ENCODE measurements at places on chromosomes 2 and 18.

GRCh38 chr2:96768083-96768561 lies 7.4 kb downstream of the CNNM4 start:
- DNase-seq = no peak

GRCh38 chr2:140814141-140814540 lies 1316.7 kb downstream of the LRP1B start:
- no peak for DNase-seq

GRCh38 chr2:26606847-26607190 lies 34.3 kb downstream of the CIB4 start:
- no peak for DNase-seq

DNA sequence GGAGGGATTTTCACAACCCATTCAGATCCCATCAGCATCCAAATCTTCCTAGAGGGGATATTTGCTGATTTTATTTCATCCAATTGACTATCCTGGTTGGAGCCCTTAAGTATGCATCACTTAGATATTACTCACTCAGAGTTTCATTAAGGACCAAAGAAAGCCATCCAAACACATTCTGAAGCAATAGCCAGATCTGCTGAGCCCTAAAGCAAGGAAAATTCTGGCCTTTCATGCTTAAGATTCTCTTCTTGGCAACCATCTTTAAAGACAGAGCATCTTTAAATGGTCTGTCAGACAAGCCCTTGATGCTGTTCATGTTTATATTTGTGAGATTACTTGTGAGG lies 40.9 kb upstream of the C1D start:
- no peak for DNase-seq

- DNase-seq = no peak
Observed at GRCh38 chr2:58140508-58141072, 94.0 kb downstream of the VRK2 start.

- DNase-seq = no peak
Observed at GRCh38 chr2:172090044-172090961, 5.0 kb downstream of the DLX1 start.

DNA sequence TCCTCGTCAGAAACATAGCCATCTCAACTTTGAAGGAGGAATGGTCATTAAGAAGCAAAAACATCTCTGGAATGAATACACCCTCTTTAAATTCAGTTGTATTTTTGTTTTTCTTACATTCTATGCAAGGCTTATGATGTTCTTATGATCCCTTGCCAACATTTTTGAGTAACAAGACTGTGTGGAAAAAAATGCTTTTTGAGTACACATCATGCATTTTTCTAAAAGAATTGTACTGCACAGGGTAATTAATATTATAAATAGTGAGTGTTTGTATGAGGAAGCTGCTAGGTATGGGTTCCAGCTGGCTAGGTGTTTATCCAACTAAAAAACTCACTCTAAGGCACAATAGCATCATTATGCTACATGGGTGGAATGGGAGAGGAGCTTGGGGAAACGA lies 59.0 kb upstream of the SPATS2L start:
- no peak for DNase-seq

DNA sequence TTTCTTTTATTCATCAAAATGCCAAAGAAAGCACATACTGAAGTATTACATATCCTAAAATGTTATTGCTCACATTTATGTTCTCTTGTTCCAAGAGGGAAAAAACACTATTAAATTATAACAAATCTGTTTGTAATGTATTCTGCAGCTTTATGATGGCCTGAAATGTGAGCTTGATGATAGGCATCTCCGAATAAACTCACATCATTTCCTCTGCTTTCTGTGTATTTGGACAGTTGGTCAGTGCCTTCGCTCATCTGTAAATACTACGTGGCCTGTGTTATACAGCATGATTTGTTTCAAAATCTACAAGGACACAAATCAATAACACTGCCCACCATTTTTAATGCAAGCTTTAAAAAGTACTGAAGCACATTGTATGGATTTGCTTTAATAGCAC lies 672.8 kb upstream of the SYT4 start:
- no peak for DNase-seq

DNA sequence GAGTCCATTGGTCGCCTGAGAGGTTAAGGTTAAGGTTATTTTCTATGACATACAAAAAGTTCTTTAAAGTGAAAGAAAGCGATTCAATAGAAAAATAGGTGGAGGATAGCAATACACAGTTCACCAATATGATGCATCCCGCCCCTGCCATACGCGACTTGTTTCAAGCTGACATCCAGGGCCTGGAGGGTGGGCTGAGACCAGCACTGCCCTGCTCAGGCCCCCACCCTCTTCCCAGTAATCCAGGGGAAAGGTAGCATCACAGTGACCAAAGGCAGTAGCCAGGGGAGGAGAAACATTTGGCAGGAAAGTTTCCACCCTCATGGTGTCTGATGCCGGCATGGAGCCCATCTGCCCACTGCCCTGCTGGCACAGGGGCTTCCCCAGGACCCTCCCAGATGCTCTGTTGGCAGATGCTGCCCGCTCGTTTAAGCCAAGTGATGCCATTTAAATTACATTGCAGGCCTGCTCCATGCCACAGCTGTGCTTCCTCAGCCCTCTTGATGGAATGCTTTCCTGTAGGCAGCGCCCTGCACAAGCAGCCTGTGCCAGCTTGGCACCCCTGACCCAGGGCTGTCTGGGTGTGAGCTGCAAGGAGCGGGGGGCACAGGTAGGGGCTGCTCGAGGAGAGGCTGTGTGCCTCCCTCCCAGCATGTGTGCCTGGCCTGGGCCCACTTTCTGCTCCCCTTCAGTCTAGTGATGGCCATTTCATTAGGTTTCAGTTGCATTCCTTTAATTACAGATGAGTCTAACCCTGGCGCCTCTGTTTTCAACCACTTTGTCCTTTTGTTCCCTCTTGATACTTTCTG lies 10.7 kb upstream of the ANO7 start:
- DNase-seq = no peak

DNA sequence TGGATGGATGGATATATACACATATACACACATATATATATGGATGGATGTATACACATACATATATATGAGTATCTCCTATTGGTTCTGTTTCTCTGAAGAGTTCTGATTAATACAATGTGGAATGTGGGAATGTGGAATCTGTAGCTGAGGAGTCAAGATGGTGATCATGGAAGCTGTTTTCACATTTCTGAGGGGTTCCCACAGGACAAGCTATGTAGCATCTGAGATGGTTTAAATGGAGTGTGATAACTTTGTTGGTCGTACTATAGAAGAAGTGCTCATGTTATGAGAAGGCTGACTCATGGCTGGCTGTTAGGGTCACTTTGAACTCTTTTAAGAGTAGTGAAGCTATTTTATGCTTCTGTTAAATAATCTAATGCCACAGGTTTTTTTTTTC lies 279.7 kb downstream of the MEIS1 start:
- DNase-seq = no peak

DNA sequence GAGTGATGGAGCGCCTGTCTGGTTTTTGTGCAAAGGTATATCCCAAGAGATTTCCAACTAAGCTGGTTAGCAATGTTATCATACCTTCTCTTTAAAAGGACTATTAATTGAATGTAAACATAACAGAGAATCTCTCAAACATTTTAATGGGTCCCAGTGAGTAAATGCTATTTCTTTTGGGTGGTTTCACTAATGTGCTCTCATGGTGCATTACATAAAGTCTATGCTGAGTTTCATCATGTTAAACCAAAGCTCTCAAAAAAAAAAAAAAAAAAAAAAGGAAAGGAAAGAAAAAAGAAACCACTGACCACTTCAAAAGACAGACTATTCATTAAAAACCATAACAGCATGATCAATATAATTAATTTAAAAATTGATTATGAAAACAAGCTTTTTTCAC lies 119.1 kb upstream of the SCN1A start:
- DNase-seq = no peak

DNA sequence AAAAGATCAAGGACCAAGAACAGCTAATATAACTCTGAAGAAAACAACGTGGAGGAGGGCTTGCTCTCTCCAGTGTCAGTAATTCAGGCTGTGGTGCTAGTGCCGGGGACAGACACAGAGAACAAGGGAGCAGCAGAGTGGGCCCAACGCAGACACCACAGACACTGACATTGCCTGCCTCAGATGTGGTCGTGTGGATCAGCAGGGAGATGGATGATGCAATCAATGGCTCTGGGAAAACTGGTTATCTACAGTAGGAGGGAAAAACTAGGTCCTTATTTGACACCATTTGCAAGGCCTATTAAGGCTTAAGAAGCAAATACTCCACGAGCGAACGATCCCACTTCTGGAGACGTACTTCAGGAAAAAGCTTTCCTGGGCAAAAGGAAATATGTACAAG lies 36.1 kb downstream of the HDLBP start:
- DNase-seq = no peak

- no peak for DNase-seq
Observed at GRCh38 chr18:23388357-23388756, 64.7 kb upstream of the RIOK3 start.

GRCh38 chr2:178301649-178302238 lies 107.4 kb downstream of the OSBPL6 start:
- DNase-seq = no peak

DNA sequence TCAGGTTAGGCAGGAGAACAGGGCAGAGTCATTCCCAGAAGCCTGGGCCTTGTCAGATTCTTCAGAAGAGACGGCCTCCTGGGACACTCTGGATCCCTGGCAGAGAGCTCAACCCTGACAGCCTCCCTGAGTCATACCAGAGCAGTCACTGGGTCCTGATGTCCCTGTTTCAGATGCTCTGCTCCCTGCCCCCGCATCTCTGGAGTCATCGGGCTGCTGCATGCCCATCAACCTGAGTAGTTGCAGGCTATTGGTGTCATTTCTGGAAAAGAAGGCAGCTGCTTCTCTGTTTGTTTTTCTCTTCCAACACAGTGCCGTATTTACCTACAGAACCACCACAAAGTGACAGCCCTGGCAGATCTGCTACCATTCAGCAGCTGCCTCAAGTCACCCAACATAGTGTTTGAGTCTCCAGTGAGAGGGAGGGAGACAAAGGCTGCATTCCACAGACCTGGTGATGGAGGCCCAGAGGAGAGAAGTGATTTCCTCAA lies 145.1 kb downstream of the B3GNT2 start:
- no peak for DNase-seq

DNA sequence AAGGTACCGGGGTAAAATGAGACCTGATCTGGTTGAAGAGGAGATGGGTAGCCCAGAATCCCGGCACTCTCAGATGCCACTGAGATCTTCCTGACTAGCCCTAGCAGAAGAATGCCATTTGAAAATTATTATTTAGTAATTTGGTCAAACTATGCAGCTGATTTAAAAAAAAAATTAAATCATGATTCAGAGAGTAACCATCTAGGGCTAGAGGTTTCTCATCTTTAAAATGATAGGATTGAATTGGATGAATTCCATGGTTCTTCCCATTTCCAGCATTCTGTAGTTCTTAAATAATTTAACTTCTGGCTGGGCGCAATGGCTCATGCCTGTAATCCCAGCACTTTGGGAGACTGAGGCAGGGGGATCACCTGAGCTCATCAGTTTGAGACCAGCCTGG lies 106.1 kb downstream of the MYO1B start:
- DNase-seq = no peak

GRCh38 chr2:212282671-212283261 lies 255.8 kb downstream of the ERBB4 start:
- no peak for DNase-seq

GRCh38 chr18:56962322-56962721 lies 184.6 kb upstream of the BOD1L2 start:
- no peak for DNase-seq

GRCh38 chr2:167196461-167197252 lies 308.4 kb downstream of the XIRP2 start:
- DNase-seq = no peak

- DNase-seq = no peak
Observed at GRCh38 chr2:214069254-214069653, 341.6 kb upstream of the VWC2L start.
